ENCODE measurements at places on chromosomes 16 and 17. TPM values are rescaled to one million over a fixed set of nuclear protein-coding genes. Genes with fewer than 3 reads are reported as not detected.

Gene KRT33A
- total RNA-seq, result not detected

Gene GSG1L
- total RNA-seq, result not detected

Gene CA7
- total RNA-seq, result not detected

Gene PLK1
- 1.0 TPM for total RNA-seq

Gene ASB16
- total RNA-seq, result not detected

Gene MT4
- not detected for total RNA-seq

Gene ANKFN1
- not detected for total RNA-seq

Gene KRTAP1-1
- total RNA-seq, result not detected

Gene ZPBP2
- total RNA-seq, result not detected

Gene TOB1
- total RNA-seq, result 209 TPM

Gene C17orf50
- not detected for total RNA-seq

Gene CES1
- total RNA-seq, result 2,727 TPM

Gene NAGS
- total RNA-seq, result 51.3 TPM

Gene C1QL1
- total RNA-seq, result 0.13 TPM

Gene ITGAL
- 11.0 TPM for total RNA-seq

Gene CAPNS2
- not detected for total RNA-seq

Gene SHISA6
- not detected for total RNA-seq

Gene NOG
- 0.13 TPM for total RNA-seq

Gene CAVIN1
- total RNA-seq, result 12.3 TPM

Gene WDR45B
- 26.6 TPM for total RNA-seq

Gene ATP1B2
- total RNA-seq, result 1.3 TPM

Gene ENPP7
- 2.9 TPM for total RNA-seq

Gene CX3CL1
- total RNA-seq, result 13.8 TPM

Gene DUS2
- 7.6 TPM for total RNA-seq

Gene GPR179
- total RNA-seq, result 0.03 TPM

Gene ZG16B
- not detected for total RNA-seq

Gene KRTAP3-1
- not detected for total RNA-seq

Gene SYNGR3
- total RNA-seq, result 0.30 TPM

Gene CACNG3
- total RNA-seq, result not detected

Gene IL34
- total RNA-seq, result 0.58 TPM

Gene DNASE1L2
- 1.2 TPM for total RNA-seq

Gene PDE6G
- 0.40 TPM for total RNA-seq

Gene FBXO39
- 0.13 TPM for total RNA-seq
